ENCODE measurements at places on chromosomes 5 and 9.

DNA sequence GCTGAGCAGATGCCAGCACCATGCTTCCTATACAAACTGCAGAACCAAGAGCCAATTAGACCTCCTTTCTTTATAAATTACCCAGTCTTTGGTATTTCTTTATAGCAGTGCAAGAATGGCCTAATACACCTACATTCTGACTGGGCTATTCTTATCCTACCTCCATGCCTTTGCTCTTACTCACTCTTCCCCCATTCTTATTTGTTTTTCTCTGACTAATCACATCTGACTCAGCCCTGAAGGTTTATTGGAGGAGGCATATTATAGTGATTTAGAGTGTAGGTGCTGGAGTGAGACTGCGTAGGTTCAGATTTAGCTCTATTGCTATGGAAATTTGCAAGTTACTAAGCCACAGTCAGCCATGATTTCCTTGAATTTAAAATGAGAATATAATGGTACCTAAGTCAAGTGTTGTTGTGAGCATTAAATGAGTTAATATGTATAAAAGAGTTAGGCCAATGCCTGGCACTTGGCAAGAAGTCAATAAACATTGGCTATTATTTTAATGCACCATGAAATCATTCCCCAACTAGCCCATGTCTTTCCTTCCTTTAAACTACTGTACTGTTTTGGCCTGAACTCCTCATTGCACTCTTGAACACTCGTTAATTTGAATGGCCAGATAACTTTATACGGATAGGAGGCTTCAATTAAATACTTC is 531.2 kb upstream of the ZNF608 start:
- no peak for DNase-seq

GRCh38 chr9:131982671-131983239 is 96.9 kb downstream of the MED27 start:
- DNase-seq: no peak

GRCh38 chr9:92632641-92633040 is 37.3 kb downstream of the IPPK start:
- DNase-seq: no peak

DNA sequence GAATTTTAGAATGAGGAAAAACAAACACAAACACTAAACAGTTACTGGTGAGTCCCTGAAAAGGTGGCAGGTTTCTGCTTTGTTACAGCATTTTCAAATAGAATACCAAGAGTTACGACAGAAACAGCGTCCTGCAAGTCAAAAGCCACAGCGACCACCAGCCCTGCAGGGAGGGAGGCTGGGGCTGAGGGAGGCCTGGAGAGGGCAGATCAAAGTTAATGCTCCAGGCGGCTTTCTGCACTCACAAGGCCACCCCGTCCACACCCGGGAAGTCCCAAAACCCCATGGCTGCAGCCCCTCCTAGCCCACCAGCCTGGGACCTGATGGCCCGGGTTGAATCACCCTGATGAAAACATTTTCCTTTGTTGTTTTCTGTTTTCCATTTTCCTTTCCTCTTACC is 29.3 kb downstream of the COL23A1 start:
- no peak for DNase-seq

GRCh38 chr5:68345582-68345981 is 130.0 kb downstream of the PIK3R1 start:
- DNase-seq: no peak

GRCh38 chr9:69768101-69768500 is 8.3 kb upstream of the PTAR1 start:
- DNase-seq: no peak

DNA sequence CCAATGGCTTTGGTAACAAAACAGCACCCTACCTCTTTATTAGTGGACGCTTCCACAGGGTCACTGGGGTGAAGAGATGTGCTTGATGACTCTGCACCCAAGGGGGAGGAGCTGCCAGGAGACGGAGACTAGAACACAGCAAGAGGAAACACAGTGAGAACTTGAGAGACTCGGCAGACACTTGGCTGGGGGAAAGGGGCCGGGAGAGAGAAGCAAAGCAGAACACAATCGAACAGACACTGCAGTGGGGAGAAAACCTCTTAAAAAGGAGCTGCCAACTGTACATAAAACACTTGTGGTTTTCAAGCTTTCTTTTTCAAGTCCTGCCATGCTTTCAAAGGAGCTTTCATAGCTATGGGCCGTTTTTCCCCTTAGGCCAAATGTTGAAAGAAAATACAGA is 151.0 kb downstream of the ENTREP1 start:
- DNase-seq: no peak

- no peak for DNase-seq
Measured at GRCh38 chr5:177077335-177077734, 9.4 kb upstream of the FGFR4 start.

GRCh38 chr5:93990504-93991070 is 249.2 kb upstream of the POU5F2 start:
- DNase-seq: no peak

DNA sequence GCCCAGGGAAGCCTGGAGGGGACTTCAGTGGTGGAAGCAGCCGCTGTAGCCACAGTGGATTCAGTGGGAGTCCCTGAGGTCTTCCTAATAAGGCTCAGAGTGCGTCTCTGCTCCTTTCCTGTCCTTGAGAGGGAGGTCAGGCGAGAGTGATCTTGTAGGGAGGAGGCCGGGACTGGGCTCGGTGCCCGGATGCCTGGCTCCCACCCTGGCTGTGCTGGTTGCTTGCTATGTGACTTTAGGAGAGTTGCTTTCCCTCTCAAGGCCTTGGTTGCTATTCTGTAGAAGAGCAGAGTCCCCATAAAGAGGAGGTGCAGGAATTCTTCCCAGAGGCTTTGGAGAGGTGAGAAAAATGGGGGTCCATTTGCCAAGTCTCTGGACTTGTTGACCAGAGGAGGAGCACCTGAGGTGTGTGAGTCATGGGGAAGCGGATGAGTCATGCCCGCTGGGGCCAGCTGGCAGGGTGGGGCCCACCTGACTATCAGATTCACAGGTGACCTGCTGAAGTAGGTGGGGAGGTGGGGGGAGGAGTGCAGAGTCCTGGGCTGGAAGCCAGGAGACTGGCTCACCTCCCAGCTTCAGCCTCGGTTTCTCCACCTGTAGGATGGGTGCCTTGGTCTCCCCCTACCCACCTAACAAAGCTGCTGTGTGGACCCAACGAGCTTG is 13.8 kb downstream of the GSN start:
- DNase-seq: no peak

DNA sequence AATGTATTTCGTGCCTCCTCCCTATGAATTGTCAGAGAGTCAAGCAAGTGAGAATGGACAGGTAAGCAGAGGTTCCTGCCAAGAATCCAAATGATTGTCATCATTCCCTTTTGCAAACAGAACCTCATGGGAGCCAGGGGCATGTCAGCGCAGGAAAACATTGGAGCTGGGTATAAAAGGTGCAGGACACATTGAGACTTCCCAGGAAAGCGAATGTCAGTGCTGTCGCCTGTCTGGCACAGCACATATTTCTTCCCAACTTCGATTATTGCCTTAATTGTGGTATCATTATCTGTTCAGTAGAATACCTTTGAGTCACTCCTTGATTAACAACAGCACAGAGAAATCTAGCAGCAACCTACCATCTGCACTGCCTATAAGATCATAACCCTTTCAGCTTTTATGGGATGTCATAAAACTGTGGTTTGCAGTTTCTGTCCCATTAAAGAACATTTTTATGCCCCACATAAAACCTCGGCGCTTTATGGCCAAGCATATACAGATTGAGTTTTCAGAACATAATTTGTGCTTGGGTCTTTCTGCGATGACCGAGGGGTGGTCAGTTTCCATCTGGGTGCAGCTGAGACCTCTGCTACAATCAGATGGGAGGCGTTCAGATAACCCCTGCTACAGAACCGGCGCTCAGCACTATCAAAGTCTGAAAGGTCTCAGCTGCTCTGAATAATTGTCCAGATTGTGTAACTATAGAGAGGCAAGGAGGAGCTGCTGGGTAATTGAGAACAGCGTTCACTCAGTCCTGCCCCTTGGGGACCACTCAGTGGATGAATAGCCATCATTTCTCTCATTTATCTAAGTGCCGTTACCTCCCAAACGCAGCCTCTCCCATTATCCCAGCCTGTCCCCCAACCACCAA is 30.9 kb upstream of the WWC1 start:
- DNase-seq: no peak

- DNase-seq: no peak
Measured at GRCh38 chr5:16497546-16497945, 31.9 kb upstream of the ZNF622 start.

- DNase-seq: no peak
Measured at GRCh38 chr9:68482548-68482947, 58.1 kb downstream of the TMEM252 start.

- DNase-seq: no peak
Measured at GRCh38 chr5:5678909-5679308, 256.4 kb downstream of the ICE1 start.

DNA sequence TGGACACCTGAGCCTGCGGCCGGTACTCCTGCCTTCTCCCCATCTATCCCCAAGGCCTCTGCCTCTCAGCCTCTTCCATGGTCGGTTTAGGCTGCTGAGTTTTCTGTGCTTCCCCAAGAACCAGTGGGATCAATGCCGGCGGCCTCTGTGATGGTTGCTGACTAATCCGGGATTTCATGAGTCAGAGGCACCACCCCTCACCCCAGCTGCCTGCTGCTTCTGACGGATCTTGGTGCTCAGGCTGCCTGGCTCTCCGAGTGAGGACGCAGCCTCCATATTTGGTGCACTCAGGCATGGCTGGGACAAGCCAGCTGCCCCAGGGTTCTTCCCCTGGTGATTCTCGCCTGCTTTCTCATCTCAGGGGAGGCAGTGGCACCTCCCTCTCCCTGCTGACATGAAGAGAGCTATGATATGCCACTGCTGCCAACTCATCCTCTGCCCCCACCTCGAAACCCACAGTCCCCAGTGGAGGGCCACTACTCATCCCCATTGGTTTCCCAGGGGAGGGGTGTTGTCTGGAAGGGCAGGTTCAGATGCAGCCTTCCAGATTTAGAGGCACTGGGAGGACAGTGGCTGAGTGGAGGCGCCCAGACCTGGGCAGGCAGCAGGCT is 3.3 kb upstream of the MAN1B1 start:
- DNase-seq: no peak

DNA sequence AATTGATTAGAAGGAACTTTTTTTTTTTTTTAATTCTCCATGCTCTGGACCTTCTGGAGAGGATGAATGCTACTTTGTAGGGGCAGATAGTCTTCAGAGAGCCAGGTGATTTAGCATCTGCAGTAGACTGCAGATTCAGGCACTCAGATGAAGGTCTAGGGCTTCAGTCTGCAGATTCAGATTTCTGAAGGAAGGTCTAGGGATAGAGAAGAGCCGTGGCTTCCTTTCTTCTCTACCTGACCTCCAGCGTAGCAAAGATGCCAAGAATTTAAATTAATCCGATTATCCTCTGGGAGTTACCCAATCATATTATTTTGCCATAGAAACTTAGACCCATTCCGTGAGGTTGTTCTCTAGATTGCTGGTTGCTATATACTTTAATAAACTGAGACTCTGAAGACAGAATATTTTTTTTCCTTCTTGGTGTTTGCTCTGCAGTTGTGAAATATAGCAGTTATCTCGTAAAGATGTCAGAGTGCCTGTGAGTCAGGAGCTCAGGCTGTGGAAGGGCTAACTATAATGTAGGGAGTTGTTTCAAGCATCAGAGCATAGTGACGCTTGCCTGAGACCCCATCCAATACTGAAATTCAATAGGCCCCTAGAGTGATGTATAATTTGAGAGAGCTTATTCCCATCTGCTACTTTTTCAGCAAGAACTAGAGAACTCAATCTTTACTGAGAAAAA is 132.7 kb upstream of the SLC12A2 start:
- no peak for DNase-seq

GRCh38 chr9:83027153-83027891 is 35.6 kb downstream of the RASEF start:
- DNase-seq: no peak

- DNase-seq: no peak
Measured at GRCh38 chr5:50958852-50959457, 292.5 kb downstream of the PARP8 start.

DNA sequence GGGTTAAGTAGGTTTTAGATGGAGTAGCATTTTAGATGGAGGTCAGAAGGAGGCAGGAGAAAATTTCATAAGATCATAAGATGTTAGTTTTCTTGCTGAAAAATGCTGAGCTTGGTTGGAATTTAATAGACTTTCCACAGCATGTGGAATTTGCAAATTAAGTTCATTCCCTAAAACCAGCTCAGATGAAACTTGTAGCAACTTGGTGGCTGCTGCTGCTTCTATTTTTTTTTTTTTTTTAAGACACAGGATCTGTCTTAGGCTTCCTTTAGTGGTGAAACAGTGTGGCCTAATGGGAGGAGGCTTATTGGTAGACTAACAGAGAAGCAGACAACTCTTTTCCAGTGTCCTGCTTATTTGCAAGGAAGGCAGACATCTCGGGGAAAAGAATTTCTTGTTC is 154.5 kb downstream of the AOPEP start:
- no peak for DNase-seq

GRCh38 chr5:173012882-173013281 is 29.3 kb downstream of the ATP6V0E1 start:
- no peak for DNase-seq

DNA sequence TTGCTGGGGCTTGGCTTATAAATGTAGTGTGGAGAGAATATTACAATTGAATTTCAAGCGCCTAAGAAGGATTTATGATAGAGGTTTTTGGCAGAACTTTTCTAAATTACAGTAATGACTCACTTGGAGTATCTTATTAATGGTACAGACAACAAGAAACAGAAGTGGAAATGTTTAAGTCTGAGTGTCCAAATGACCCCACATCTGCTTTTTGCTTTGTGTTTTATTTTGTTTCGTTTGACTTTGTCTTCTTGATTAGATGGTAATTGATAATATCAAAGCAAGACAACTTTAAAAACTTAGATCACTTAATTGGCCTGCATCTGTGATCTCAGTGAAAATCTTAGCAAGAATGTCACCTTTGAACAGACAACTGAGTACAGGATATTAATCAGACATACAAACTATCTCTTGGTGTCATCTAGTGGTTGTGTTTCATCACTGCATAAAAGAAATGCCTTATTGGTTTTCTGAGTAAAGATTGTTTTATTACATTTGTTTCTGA is 577.4 kb downstream of the ISL1 start:
- DNase-seq: no peak

- DNase-seq: no peak
Measured at GRCh38 chr9:31556667-31557463, 827.6 kb upstream of the ACO1 start.

DNA sequence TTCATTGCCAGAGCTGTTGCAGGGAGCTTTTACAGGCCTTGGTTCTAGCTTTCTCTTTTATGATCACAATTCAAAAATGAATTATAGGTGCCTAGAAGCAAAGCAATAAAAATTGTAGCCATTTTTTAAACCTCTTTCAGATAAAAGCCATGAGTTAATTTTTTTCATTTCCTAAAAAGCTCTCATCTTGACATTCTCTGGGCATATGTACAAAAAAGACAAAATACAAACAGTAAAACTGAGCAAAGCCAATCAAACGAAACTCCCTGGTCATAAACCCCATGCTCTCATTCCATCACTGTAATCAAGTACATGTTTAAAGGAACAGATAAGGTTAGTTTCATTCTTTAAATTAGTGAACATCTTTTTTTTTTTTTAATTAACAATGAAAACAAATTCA is 101.9 kb downstream of the ERCC6L2 start:
- DNase-seq: no peak

DNA sequence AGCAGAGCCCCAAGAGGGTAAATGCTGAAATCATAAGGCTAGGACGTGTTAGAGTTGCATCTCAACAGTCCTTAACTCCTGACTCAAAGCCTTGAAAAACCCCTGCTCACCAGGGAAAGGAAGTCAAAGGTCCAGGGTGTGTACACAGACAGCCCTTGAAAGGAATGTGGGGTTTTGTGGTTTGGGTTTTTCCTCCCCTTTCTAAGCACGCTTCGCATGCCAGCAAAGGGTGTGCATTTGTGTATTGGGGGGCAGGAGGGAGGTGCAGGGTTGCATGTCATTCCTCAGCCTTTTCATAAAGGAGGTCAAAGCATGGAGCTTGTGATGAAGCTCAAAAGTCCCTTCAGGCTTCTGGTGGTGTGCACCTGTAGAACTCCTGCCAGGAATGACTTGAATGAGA is 17.3 kb upstream of the XPA start:
- no peak for DNase-seq

Measured in activated CD4-positive, CD25-positive, alpha-beta regulatory T cell treated with anti-CD3 and anti-CD28 coated beads, Interleukin-2, amount 50 U/mL, for 72 hours (primary cell).